ENCODE measurements at places on chromosomes 4 and X.

GRCh38 chr4:85784348-85784747 lies 309.4 kb downstream of the ARHGAP24 start:
- no peak for DNase-seq

GRCh38 chrX:150587585-150588503 lies 19.4 kb downstream of the MTM1 start:
- DNase-seq, result no peak

GRCh38 chr4:113436360-113436759 lies 325.2 kb downstream of the CAMK2D start:
- DNase-seq, result no peak

- DNase-seq, result peak; percentile 2
These were observed 55.1 kb upstream of the PGAM4 start for GRCh38 chrX:78024349-78025059.

- no peak for DNase-seq
These were observed 140.1 kb upstream of the NDP start for GRCh38 chrX:44113337-44113736.

GRCh38 chrX:56759736-56760409 lies 30.8 kb downstream of the NBDY start:
- no peak for DNase-seq

DNA sequence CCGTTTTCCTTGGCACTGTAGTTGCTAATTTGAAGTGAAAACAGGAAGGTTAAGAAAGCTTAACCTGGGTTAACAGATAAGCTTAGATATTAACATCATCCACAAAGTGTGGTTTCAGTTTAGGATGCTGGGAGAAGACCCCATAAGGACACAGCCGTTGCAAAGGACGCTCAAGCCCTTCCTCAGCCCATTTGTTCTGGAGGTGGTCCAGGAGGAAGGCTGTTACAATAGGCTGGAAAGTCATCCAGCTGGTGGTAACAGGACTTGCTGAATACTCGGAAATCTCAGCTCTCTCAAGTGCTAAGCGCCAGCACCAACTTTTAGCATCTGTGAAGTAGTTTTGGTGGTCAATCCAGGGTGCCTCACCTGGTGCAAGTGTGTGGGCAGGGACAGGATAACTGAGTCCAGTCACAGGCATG lies 14.2 kb downstream of the CHST7 start:
- DNase-seq, result no peak

DNA sequence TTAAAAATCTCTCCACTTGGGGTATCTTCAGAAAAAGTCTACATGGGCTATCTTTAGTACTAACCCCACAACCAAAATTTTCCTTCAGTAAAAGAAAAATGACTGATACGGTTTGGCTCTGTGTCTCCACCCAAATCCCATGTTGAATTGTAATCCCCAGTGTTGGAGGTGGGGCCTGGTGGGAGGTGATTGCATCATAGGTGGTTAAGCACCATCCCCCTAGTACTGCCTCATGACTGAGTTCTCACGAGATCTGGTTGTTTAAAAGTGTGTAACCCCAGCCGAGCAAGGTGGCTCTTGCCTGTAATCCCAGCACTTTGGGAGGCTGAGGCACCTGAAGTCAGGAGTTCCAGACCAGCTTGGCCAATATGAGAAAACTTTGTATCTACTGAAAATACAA lies 66.8 kb downstream of the USP46 start:
- DNase-seq, result no peak

GRCh38 chr4:182142176-182143085 lies 100.8 kb upstream of the TENM3 start:
- DNase-seq, result no peak

DNA sequence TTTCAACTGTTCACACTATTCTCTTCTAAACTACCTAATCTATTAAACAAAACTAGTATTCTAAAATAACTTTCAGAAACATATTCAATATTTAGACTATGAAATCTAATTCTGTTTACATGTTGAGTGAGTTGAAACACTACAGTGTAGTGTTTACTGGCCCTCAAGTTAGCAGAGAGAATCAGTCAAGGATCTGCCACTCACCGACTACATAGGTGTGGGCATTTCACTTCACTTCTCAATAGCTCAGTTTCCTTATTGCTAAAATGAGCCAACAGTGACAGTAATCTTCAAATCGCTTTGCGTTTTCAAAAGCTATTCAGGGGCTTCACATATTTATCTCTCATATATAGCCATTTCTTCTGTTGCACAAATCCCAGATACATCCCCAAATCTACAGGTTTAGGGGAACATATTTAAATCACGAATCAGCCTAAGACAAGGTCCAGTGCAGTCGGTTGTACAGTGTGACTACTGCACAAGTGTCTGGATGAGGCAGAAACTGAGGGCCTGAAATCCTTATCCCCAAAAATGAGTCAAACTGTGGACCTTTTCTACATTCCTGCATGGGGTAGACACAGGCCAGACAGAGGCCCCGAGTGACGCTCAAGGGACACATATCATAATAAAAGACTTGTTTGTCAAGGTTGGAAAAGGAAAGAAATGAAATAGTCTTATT lies 129.8 kb downstream of the PPP3CA start:
- no peak for DNase-seq

GRCh38 chr4:146282657-146283056 lies 68.3 kb downstream of the REELD1 start:
- no peak for DNase-seq

- no peak for DNase-seq
These were observed 82.4 kb downstream of the AFAP1 start for GRCh38 chr4:7857238-7857701.

DNA sequence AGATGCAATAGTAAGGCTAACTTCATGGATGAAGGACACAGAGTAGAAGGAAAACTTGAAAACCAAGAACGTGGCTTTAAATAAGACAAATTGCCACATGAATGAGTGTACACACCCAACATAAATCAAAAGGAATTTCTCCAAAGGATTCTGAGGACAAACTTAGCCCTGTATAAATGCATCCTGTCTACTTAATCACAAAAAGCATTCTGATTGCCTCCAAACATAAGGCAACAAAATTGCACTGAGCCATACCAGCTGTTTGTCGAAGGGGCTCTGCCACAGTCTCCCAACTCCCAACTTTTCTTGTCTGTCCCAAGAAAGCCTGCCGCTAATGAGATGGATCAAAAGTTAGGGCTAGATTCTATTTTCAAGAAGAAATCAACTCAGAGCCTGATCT lies 194.3 kb downstream of the SOWAHB start:
- DNase-seq, result no peak

DNA sequence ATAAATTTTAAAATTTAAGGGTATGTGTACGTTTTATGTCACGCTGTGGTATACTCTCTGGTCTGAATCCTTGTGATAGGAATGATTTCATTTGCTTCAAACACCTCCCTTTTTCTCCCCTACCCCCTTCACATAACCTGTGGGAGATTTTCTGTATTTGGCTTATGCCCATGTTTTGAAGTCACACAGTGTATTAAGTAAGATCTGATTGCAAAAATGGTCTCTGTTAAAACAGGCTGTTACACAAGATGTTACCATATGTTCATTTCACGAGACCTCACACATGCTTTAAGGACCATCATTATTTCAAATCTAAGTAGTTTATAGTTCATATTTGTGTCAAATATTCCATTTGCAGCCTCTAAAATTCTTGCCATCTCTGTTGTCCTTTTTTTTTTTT lies 63.5 kb downstream of the TMEM131L start:
- no peak for DNase-seq

- no peak for DNase-seq
These were observed 405.2 kb upstream of the CNKSR2 start for GRCh38 chrX:20968996-20969395.

DNA sequence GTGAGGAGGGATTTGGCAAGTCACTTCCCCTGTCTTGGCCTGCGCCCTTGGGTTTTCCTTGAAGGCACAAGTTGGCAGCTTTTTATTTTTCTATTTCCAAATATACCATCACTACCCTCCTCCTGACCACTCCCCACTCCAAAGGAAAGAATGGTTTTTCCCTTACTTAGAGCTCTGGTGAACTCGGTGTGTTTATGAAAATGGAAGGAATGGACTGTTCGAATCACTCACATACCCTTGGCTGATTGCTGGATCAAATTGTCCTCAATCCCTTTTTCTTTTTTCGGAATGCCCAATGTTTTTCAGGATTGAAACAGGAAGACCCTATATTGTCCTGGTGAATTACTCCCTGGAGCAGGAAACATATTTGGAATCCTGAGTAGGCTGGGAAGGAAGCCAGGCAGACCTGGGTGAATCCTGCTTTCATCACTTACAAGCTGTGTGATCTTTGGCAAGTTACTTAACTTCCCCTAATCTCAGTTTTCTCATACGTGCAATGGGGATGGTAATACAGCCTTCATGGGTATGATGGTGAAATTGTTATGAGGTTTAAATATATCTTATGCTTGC lies 70.7 kb downstream of the RTL5 start:
- no peak for DNase-seq

DNA sequence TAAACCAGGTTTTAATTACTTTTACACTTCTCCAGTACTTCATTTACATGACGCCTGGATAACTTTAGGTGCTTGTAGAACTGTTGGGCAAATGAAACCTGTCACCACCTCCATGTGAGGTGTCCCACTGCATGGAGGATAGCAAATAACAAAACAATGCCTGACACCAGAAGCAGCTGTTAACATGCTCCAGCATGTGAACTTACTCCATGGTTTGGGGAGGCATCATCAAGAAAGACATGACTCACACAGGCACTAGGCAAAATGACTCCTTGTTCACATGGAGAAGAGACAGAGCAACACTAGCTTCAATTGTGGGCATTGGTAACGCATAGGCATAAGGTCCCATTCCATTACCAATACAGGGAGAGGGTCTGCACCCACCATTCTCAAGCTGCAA lies 198.1 kb upstream of the F9 start:
- DNase-seq, result no peak

GRCh38 chr4:147244786-147245185 lies 236.1 kb upstream of the EDNRA start:
- DNase-seq, result no peak

DNA sequence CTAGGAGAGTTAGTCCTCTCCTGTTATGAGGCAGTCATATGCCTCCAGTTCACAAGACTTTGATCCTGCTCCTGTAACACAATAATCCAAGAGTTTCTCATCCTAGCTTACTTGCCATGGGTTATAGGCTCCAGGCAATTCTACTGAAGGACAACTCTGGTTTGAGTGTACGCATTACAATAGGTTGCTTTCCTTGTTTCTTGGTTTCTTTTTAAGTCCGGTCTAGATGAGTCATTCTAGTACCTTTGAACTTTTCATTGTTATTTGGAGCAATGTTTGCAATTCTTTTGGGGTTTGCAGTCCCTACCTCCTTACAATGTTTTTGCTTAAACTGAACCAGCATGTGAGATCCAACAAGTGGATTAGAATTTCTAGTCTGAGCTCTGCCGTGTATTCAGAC lies 109.1 kb downstream of the ANAPC4 start:
- no peak for DNase-seq

DNA sequence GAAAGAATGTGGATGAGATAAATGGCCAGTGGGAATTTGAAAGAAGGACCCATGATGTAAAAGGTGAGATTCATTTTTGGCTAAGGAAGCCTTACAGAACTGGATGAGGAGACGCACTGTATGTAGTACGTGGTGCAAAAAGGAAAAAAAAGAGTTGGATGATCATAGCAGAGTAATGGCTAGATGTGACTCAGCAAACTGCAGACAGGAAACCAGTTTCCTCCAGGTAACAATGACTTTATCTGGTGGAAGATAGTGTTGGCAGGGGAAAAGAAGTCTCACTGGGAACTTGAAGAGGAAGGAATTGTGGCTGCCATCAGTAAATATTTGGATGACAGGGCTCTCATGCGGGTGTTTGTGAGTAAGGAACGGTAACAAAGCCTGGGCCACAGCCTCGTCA lies 243.2 kb downstream of the CPE start:
- no peak for DNase-seq
